MM.1S (cell line): ENCODE measurements at places on chromosomes 1 and 21.

- DNase-seq: no peak
Measured at GRCh38 chr1:90387805-90388204, 329.3 kb downstream of the BARHL2 start.

- DNase-seq: no peak
Measured at GRCh38 chr1:12258272-12258671, 28.4 kb downstream of the VPS13D start.

DNA sequence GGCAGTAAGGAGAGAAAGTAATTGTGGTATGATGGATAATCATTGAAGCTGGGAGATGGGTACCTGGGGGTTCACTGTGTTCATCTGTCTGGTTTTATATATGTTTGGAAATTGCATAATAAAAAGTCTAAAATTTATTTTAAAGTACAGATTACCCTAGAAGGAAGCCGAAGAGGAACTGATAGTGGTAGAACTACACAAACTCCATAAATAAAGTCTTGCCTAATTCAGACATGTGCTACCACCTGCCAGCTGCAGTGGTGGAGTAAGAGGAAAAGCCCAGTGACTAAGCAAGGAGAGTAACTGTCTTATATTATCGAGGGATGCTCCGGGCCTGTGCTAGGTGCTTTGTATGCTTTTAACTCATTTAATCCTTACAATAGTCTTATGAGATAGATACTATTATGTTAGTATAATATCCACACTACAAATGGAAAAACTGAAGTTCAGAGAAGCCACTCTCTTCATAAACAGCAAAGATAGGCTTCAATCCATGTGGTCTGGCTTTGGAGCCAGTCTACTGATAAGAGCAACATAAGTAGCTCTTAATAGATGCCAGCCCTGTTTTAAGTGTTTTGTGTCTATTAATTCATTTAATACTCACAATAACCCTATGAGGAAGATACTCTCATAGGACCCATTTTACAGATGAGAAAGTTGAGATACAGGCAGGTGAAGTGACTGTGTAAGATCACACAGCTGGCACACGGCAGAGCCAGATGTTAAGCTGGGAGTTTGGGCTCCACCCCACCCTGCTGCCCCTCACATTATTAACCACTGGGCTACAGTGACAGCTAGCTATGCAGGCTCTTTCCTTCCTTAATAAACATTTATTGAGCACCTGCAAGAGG, 56.8 kb upstream of the HNRNPU start:
- peak; percentile 25 for DNase-seq

- no peak for DNase-seq
Measured at GRCh38 chr1:100494393-100495084, 43.4 kb upstream of the GPR88 start.

- DNase-seq: peak; percentile 53
Measured at GRCh38 chr1:43973981-43974442, 748 bp upstream of the ATP6V0B start.

- DNase-seq: no peak
Measured at GRCh38 chr1:226994586-226995364, 54.7 kb downstream of the COQ8A start.

DNA sequence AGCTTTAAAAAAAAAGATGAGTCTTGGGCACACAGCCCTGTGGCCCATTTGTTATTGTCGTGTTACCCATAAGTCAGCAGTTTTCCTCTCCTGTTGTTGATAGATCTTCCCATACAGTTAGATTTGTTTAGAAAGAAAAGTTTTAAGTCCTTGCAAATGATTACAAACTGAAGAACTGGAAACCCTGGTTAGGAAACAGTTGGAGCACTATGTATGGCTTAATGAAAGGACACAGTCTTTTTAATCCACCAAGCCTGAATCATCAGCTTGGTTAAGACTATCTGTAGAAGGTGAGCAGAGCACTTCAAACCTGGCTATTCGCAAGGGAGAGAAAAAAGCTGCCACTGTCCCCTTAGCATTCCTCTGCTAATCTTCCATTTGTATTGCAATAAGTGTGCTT, 241.0 kb downstream of the DISC1 start:
- DNase-seq: no peak

- no peak for DNase-seq
Measured at GRCh38 chr21:15604413-15604812, 125.4 kb upstream of the USP25 start.

DNA sequence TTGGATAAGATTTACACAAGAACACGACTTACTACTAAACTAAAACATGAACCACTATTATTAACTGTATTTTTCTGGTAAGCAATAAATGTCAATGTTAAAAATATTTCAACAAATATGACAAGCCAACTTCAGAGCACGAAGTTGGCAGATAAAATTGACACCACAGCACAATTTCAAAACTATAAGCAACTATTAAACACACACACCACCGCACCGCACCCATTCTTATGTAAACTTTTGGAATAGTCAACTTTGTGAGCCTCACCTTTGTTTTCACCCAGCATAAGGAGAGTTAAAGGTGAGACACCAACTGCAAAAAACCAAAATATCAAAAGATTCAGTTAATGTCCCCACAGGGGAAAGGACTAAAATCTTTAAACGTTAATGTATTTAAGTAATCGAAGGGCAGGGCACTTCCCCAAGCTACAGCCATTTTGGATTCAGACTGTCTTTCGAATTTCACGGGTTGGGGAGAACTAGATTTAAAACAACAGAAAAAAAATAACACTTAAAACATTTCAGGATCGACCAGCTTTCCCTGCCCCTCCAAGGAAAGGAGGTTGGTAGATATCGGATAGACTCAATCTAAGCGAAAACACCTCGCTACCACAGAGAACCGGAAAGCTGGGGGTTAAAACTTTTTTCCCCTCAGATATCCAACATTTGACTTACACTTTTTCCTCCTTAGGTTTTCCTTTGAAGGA, 872 bp downstream of the GPBP1L1 start:
- peak; percentile 22 for DNase-seq
